ENCODE measurements at places on chromosomes 12 and 14. TPM values are rescaled to one million over a fixed set of nuclear protein-coding genes. Genes with fewer than 3 reads are reported as not detected.

GRCh38 chr12:101013993-101014392 is 196.0 kb downstream of the SLC5A8 start:
- H3K27me3 ChIP-seq = no peaks in the 10 kb centered on the region
- DNase-seq = no peak
- H3K4me3 ChIP-seq = no peak overlapping the region
- H3K27ac ChIP-seq = no peak overlapping the region
- no peaks in the 10 kb centered on the region for H3K4me1 ChIP-seq

DNA sequence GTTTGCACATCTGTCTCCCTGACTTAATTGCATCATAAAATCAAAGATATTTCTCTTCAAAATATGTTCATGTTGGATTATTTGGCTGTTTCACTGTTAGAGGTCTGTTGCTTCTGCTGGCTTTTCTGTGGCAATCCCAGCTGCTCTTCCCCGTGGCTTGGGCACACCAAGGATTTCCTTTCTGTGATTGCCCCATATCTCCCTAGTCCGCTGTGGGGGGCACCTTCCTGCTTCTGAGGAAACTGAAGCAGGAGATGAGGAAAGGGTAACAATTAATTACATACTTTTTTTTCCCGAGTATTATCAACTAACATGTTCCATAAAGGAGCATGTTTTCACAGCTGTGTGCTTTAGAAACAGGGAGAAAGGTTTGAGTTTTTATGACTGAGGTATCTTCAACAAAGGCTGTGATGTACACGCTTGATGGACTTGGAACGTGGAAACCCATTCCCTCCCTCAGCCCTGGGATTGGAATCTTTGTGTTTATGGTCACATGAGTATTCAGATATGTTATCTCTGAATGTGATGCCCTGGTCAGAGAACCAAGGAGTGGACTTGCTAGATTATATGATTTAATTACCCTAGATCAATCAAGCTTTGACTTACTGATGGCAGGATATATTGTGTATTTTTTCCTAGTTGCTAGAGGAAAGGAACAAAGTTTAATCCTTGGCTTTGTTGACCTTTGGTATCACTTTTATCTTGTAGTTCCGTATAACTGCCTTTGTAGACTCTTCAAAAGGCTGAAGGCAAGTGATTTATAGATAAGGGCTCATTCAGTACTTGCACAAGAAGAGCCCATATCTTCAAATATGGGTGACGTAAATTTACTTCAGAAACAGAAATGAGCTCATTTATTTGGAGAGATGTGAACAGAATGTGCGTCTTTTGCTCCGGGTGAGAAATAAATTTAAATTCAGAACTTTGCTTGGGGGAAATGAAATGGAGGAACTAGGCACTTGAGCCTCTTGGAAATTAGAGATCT is 46.7 kb downstream of the BORCS5 start:
- peaks cover 4% of the 10 kb centered on the region for H3K4me1 ChIP-seq
- DNase-seq = no peak
- no peak overlapping the region for H3K4me3 ChIP-seq
- peaks cover 13% of the 10 kb centered on the region for H3K36me3 ChIP-seq
- H3K27me3 ChIP-seq = no peaks in the 10 kb centered on the region
- H3K27ac ChIP-seq = peak overlapping the region; percentile 37

Gene FIGNL2
- polyA plus RNA-seq = 0.11 TPM

GRCh38 chr12:124520265-124520701 is 47.1 kb downstream of the NCOR2 start:
- peaks cover 3% of the 10 kb centered on the region for H3K36me3 ChIP-seq
- no peak for DNase-seq
- no peaks in the 10 kb centered on the region for H3K27me3 ChIP-seq
- H3K27ac ChIP-seq = no peak overlapping the region

Gene KRT73
- not detected for polyA plus RNA-seq

DNA sequence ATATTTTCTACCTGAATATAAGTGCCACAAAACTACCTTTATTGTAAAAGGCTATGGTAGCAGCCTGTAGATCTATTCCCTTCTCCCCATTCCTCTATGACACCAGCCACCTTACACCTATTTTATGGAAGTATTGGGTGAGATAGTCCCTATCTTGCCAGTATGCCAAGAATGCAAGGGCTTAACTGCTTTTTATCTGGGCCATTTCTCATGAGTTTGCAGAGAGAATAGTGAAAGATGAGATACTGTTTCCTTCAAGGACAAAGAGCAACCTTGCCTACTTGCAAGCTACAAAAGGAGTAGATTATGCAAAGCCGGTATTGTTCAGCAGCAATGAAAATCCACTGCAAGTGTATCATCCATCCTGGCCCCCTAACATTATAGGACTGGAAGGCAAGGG is 1775.6 kb upstream of the SEL1L start:
- no peaks in the 10 kb centered on the region for H3K4me1 ChIP-seq
- H3K27me3 ChIP-seq = no peaks in the 10 kb centered on the region
- no peak for DNase-seq
- no peak overlapping the region for H3K4me3 ChIP-seq
- no peaks in the 10 kb centered on the region for H3K36me3 ChIP-seq

Gene IL26
- polyA plus RNA-seq = not detected

DNA sequence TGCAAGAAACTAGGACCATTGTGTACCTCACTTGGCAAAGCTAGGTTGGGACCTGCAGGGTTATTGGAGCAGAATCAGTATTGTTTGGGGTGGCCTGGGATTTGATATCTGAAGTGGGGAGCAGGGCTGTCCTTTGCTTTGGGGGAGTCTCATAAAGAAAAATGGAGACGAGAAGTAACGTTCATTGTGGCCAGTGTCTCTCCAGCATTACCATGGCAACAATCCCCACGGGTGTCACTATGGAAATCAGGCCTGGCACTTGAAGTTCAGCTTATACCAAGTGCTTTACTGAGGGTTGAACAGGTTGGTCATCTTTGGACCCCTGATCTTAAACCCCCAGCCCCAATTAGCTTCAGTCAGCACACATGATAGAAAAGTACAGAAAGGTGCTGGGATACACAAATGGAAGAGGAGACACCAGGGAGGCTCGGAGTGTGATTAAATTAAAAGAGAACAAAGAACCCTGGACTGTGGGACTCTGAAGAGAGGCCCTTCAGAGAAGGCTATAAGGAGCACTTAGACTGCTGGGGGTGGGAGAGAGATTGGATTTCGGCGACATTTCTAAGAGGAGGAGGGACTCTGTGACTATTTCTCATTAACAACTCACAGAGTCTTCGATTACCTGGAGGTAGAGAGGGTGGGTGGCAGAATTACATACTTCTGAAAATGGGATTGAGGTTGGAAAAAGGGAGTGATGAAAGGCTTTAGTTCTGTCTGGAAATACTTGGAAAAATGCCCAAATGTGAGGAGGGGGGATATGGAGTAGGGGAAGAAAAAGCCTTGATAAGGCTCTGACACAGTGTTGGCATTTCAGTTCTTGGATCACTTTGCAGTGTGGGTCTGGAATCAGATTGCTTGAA is 3.7 kb downstream of the KIF5A start:
- H3K4me1 ChIP-seq = peaks cover 14% of the 10 kb centered on the region
- no peak overlapping the region for H3K4me3 ChIP-seq
- peaks cover 52% of the 10 kb centered on the region for H3K27me3 ChIP-seq
- no peak overlapping the region for H3K27ac ChIP-seq
- H3K36me3 ChIP-seq = no peaks in the 10 kb centered on the region
- no peak for DNase-seq

DNA sequence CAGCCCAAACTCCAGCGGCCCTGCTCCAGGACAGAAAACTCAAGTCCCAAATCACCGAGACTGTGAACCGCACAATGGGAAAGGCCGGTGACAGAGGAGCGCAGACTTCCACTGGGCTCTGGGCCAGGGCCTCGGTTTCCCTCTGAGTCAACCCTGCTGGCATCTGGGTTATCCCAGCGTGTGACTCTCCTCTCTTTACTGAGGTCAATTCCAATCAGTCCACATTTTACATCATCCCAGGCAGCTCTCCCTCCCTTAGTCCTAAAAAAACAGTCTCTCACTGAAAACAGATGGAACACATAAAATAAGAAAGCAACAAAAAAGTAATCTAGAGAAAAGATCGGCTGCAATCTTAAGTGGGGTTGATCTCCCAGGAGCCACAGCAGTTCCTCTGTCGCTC is 36.9 kb downstream of the ITPK1 start:
- no peaks in the 10 kb centered on the region for H3K36me3 ChIP-seq
- H3K4me1 ChIP-seq = peaks cover 63% of the 10 kb centered on the region
- H3K4me3 ChIP-seq = no peak overlapping the region
- DNase-seq = no peak

DNA sequence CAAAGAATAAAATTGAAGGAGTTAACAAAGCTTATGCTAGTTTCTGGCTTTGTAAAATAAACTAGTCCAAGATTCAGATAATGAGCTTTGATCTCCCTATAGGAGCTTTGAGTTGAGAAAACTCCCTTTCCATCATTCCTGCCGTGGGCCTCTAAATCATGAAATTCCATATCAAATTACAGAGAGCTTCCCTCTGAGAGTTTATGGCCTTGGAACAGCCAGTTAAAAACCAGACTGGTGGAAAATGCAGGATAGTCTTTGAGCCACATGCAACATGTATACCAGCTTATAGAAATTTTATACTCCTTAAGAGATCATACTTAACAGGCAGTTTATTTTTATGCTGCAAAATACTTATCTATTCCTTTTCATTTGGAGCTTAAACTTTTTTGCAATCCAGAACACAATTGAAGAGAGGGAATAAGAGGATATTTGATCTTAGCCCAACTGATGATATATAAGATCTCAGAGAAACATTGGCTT is 175.8 kb upstream of the ATP2B1 start:
- no peak overlapping the region for H3K4me3 ChIP-seq
- no peaks in the 10 kb centered on the region for H3K36me3 ChIP-seq

Data from naive B cell (primary cell).